ENCODE measurements at places on chromosomes 5 and 9.

- DNase-seq = no peak
These were observed 9.1 kb upstream of the ZDHHC11 start for GRCh38 chr5:859798-860296.

DNA sequence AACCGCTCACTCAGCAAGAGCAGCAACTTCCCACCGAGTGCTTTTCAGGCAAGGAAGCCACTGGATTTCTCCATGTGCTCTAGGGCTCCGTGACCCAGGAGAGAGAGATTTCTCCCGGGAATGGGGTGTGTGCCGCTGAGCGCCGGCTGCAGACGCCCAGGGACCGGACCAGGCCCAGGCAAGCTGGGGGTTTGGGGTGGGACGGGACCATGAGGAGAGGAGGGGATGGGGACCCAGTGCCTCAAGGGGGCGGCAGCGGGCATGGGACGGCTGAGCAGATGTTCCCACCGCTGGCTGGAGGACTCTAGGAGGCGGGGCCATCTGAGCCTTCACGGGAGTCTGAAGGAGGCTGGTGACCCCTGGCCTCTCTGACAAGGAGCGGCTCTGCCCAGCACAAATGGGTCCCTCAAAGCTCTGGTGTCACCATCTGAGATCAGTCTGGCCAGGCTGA is 8.5 kb downstream of the LCN9 start:
- DNase-seq = peak; percentile 58

DNA sequence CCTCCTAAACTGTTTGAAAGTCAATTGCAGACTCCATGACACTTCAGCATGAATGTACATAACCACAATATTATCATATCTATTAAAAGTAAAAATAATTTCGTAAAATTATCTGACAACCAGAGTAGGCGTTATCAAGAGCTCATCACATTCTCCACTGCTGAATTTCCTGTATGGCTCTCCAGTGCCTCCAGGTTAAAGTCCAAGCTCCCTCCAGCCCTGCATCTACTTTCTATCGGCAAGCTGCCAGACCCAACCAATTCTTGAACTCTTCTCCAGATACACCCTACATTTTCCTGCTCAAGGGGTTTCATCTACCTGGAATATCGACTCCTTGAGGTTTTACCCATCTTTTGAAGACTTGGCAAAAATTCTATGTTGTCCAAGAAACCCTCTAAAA is 74.5 kb upstream of the TBC1D2 start:
- DNase-seq = peak; percentile 2

- DNase-seq = no peak
These were observed 17.8 kb downstream of the SLC38A9 start for GRCh38 chr5:55694152-55694830.

DNA sequence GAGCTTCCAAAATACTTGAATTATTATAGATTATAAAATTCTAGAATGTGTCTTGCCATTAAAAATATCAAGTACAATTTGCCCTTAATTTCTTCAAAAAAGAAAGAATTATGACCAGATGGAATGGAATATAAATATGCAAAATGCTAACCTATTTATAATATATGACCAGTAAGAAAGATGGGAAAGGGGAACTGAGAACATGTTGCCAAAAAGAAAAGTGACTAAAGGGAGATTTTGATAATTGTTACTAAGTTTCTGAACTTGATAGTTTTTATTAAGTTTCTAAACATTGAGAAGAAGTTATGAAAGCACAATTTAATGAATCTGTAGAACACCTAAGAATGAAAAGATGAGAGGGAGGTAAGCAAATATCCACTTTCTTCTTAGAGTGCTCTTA is 188.4 kb upstream of the NR4A3 start:
- DNase-seq = no peak

- no peak for DNase-seq
These were observed 216.9 kb upstream of the ZNF608 start for GRCh38 chr5:124963236-124963919.

GRCh38 chr5:83368835-83369234 is 102.7 kb upstream of the VCAN start:
- no peak for DNase-seq

DNA sequence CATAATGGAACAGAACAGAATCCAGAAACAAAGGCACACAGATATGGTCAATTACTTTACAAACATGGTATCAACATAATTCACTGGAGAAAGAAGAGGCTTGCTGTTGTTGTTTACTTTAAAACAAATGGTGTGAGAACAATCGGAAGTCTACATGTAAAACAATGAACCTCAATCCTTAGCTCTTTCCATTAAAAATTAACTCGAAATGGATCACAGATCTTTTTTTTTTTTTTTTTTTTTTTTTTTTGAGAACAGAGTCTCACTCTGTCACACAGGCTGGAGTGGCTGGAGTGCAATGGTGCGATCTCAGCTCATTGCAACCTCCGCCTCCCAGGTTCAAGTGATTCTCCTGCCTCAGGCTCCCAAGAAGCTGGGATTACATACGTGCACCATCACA is 9.8 kb downstream of the SEMA4D start:
- no peak for DNase-seq

GRCh38 chr5:132405646-132406045 is 36.1 kb downstream of the SLC22A5 start:
- DNase-seq = no peak

- DNase-seq = no peak
These were observed 33.4 kb upstream of the ARAP3 start for GRCh38 chr5:141715346-141715905.

DNA sequence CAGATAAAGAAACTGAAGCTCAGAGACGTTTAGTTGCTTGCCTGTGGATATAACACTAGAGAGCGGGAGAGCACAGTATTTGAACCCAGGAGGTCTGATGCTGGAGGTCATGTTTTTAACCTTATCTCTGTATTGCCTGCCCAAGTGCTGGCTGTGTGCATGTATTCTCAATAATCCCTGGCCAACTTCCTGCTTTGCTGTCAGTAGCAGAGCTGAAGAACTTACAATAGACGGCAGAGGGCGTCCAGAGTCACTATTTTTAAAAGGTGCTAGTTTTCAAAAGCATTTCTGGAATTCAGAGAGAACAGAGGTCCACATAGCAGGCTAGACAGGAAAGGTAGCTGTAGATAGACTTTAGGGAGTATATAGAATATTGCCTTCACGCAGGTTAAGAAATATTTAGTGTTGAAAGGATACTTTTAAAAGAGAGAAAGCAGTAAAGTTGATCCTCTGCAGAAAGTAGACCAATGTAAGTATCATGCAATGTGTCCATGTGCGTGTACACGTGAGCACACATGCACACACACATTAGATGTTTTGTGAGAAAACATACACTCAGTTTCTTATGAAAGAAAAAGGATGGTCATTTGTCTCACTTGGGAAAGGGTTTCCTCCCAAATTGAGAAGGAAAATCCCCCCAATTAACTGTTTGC is 46.3 kb downstream of the PTCD2 start:
- DNase-seq = peak; percentile 80

DNA sequence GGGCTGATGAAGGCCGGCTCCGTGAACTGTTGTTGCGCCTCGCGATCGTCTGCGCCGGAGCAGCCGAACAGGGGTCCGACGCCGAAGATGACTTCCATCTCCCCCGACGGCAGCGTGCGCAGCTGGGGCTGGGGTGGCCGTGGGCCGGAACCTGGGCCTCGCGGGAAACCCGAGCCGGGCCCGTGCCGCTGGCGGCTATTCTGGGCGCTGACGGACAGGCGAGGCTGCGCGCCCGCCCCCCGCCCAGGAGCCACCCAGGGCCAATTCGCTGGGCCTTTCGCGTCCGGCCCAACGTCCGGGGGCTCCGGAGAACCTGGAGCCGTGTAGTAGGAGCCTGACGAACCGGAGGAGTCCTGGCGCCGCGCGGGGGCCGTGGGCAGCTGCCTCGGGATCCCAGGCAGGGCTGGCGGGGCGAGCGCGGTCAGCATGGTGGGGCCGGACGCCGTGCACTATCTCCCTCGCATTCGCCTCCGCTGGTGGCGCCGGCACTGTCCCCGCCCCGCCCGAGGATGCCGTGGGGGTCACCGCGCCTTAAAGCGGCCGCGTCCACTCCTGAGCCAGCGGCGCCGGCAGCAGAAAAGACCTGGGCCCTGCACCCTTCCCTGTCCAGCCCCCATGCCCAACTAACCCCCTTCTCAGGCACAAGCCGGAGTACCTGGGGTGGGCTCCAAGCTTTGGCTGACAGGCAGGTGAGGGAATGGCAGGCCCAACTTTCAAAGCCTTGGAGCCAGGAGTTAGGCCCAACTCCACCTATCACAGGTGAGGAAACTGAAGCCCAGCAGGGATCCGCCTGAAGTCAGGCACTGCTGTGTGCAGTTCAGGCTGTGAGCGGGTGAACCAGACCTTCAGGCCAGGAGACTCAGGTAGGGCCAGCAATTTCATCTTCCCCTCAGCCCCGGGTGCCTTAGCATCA is at the start of gene PROB1:
Gene PROB1, minus strand, starts transcription at position 451 of the 913 bp plus-strand sequence. Its CDS starts 23 bp downstream, at position 428.
- no peak for DNase-seq

DNA sequence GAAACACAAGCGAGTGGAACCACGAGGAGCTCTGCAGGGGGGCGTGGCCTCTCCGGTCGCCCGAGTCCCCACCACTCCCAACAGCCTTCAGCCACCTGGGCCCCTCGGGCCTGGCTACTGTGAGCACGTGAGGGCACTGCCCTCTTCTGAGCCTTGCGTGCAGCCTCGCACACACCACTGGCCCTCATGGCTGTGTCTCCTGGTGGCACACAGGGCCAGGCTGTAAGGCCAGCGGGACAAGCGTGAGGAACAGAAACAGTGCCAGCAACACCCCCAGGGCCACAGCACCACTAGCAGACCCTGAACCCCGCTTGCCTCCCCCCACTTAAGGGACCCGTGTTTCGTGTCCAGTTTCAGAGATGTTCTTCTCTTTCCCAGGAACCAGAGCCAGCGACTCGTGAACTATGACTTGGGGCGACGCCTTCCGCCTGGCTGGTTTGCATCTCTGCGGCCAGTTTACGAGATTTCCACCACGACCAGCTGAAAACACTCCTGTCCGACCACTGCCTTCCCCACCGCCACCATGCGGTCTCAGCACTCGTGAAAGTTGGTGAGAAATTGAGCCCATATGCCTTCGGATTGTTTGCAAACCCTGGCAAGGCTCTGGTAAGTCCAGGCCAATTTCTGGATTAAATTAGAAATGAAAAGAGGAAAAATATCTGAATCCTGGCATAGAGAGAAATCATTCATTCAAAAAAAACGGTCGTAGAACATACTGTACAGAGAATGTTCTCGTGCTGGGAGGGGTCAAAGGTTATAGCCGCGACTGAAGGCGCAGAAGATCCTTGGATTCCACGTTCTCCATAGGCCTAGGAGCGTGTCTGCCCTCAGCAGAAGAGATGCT is 135.6 kb downstream of the ZNF354C start:
- DNase-seq = no peak

GRCh38 chr9:96460470-96460869 is 10.5 kb downstream of the HABP4 start:
- DNase-seq = no peak

- no peak for DNase-seq
These were observed 928.9 kb upstream of the C9orf72 start for GRCh38 chr9:28502189-28502588.

GRCh38 chr9:99377790-99378775 is 156.0 kb downstream of the SEC61B start:
- DNase-seq = no peak

GRCh38 chr5:41722359-41722950 is 147.8 kb downstream of the OXCT1 start:
- DNase-seq = no peak

DNA sequence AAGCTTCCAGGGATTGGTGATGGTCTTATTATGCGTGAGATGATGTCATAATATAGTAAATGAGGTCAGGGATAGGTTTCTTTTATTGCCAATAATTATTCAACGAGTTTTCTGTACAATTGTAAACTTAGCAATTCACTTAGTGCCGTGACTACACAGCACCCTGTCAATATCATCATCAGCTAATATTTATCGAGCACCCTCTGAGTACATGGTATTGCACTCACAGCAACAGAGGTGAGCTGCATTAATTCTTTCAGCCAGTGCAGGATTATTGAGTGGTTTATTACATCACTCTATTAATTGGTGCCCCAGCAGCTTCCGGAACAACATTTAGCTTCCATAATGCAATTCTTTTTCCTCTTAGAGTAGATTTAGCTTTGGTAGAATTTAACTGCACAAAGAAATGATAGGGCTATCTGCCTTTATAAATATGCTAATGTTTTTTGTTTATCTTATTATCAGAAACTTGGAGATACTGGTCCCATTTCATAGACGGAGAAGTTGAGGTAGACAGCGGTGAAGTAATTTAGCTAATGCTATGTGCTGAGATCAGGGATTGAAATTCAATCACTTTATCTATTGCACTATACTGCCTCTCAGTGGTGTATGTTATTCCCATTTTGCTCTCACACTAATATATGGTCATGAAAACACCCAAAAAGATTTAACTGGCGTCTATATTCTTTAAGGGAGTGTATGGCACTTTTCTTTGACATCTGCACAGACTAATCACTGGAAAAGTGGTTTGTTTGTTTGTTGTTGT is 726.1 kb upstream of the WWC1 start:
- no peak for DNase-seq

Data from K562 (cell line).